Urinary bladder (tissue), 4 donors: ENCODE measurements at places on chromosomes 13 and 19. TPM values are rescaled to one million over a fixed set of nuclear protein-coding genes. Genes with fewer than 3 reads are reported as not detected.

Gene IL11
- total RNA-seq: 0.42 TPM

Gene MYO1F
- total RNA-seq: 7.5 TPM

DNA sequence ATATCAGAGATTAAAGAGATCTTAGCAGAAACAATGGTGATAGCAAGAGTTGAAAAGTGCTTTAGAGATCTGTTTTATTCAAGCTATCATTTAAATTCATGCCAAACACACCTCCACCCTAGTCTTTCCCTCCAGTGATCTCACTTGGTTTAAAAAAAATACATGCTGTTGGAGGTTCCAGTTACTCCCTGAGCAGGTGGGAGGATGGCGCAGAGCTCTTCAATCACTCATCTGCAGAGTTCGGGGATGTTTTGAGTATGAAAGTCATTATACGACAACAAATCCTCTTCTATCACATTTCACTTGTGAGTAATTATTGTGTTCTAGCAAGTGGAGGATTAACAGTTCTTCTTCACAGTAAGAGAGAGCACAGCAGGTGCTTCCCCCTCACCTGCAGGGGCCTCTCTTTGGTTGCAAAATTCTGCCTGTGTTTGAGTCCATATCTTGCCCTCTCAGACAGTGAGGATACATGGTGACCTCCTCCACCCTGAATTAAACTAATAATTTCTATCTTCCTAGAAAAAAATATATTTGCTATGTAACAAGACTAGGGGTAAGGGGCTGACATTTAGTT lies 376.7 kb downstream of the LIG4 start:
- DNase-seq: no peak

DNA sequence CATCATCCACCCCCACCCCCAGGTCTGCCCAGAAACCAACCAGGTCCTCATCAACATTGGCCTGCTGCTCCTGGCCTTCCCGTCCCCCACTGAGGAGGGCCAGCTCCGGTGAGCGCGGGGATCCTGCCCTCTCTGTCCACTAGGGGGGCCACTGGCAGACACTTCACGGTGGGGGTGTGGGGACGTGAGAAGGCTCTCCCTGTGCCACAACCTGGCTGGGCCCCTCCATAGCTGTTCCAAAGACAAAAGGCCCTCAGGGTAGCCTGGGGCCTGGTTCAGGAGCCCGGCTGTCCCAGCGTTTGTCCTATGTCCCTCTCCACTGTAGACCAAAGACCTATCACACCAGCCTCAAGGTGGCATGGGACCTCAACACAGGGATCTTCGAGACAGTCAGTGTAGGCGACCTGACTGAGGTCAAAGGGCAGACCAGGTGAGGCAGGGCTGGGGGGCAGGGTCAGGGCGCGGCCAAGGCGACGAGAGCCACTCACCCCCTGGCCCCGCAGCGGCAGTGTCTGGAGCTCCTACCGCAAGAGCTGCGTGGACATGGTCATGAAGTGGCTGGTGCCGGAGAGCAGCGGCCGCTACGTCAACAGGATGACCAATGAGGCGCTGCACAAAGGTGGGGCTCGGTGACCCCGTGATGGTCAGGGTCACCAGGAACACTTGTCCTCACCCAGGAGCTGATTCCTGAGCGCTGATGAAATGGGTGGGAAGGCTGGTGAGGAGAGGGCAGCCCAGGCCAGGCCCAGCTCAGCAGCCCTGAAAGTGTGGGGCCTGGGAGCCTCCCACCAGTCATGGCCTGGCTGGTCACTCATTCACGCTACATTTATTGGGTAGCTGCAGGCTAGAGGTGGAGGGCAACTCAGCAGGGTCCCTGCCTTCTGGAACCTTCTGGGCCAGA lies 7.9 kb downstream of the DCAF15 start:
- DNase-seq: no peak

- DNase-seq: no peak
These were observed 206.1 kb downstream of the DNAJC15 start for GRCh38 chr13:43229506-43229905.

- no peak for DNase-seq
These were observed 200.2 kb downstream of the COL4A1 start for GRCh38 chr13:110106726-110107125.

- no peak for DNase-seq
These were observed 68.4 kb upstream of the TM9SF2 start for GRCh38 chr13:99432609-99433542.

GRCh38 chr13:108573455-108573854 lies 56.0 kb upstream of the MYO16 start:
- no peak for DNase-seq

Gene PSG3
- total RNA-seq: not detected

GRCh38 chr13:49370371-49370770 lies 73.5 kb downstream of the CAB39L start:
- no peak for DNase-seq

DNA sequence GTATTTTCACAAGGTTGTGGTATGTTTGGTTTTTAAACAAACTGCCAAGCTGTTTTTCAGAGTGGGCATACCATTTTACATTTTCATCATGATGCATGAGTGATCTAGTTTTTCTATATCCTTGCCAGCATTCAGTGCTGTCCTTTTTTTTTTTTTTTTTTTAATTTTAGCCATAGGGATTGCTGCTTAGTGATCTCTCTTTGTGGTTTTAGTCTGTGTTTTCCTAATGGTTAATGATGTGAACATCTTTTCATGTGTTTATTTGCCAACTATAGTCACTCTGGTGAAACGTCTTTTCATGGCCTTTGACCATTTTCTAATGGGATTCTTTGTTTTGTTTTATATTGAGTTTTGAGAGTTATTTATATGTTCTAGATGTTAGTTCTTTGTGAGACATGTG lies 59.7 kb downstream of the SHISA2 start:
- DNase-seq: no peak

DNA sequence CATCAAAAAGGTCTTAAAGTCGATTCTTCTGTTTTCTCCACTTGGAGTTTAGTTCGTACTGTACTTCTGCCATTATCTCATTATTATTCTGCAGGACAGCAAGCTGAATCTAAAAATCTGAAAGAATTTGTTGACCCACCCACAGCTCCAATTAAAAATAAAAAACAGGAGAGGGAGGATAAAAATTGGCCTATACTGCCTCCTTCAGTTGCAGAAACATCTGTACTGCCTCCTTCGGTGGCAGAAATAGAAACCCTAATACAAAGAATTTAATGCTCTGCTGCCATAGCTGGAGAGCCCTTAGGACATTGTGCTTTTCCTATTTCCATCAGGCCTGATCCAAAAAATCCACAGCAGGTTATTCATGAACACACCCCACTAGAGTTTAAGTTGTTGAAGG lies 9.8 kb downstream of the ZNF350 start:
- no peak for DNase-seq

- DNase-seq: no peak
These were observed 9.2 kb upstream of the OVOL3 start for GRCh38 chr19:36101550-36102327.

DNA sequence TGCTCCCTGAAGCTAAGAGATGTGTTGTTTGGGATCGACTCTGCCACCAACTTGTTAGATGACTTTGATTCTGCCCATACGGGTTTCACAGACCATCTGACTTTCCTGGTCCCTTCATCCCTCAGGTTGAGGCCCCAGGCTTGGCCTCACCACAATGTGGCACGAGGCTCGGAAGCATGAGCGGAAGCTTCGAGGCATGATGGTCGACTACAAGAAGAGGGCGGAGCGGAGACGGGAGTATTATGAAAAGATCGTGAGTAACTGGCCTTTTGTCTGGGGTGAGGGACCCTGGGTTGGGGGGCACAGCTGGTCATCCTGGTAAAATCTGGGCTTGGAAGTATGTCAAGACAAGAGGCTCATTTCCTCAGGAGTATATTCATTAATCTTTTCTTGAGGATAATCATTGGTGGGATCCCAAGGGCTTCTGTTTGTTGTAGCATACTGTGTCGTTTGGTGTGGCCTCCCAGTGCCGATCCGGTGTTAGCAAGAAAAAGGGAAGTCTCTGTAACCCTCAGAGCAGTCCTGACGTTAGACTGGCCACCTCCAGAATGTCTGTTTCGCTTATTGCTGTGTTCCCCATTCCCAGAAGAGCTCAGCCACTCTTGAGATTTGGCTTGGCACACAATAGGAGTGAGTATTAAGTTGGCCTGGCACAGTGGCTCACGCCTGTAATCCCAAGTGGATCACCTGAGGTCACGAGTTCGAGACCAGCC lies 1.4 kb downstream of the CLASRP start:
- no peak for DNase-seq

- no peak for DNase-seq
These were observed 304.0 kb downstream of the SPRY2 start for GRCh38 chr13:80036845-80037504.

- DNase-seq: no peak
These were observed 9.6 kb downstream of the HIPK4 start for GRCh38 chr19:40380199-40381037.

Gene ZNF415
- 21.9 TPM for total RNA-seq

Gene OLFM2
- 18.2 TPM for total RNA-seq

Gene ZNF525
- 23.1 TPM for total RNA-seq

DNA sequence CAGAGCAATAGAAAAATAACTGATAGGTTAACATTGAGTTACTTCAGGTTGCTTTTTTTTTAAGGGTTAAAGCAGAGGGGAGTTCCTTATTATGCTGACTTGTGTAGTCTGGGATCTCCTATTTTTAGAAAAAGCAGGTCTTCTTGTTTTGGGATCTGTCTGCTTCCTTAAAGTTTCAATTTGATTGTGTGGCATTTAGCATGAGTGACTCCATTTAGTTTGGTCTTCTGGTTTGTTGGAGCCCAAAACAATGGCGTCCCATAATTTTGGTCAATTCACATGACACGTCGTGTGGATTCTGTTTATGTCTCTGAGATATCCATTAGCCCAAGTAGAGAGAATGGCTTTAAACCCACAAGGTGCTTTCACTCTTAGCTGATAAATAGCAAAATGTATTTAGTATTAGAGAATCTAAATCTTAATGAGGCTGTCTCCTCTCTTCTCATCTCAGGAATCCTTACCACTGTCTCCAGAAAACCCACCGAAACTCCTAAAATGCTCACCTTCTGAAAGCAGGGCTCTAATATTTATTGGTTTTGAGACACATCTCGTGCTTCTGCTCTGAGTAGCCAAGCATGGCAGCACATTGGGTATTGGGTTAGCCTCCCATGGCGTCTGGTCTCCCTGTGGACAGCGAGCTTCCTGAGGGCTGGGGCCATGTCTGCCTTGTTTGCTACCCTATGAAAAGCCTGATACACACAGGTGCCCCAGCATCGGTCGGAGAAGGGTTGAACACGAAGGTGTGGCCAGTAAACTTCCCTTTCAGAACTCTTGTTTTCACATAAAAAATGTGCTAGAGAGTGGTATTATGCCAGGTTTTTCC lies 67.2 kb upstream of the GPR183 start:
- DNase-seq: no peak

GRCh38 chr13:106052200-106052767 lies 483.2 kb downstream of the EFNB2 start:
- DNase-seq: no peak

DNA sequence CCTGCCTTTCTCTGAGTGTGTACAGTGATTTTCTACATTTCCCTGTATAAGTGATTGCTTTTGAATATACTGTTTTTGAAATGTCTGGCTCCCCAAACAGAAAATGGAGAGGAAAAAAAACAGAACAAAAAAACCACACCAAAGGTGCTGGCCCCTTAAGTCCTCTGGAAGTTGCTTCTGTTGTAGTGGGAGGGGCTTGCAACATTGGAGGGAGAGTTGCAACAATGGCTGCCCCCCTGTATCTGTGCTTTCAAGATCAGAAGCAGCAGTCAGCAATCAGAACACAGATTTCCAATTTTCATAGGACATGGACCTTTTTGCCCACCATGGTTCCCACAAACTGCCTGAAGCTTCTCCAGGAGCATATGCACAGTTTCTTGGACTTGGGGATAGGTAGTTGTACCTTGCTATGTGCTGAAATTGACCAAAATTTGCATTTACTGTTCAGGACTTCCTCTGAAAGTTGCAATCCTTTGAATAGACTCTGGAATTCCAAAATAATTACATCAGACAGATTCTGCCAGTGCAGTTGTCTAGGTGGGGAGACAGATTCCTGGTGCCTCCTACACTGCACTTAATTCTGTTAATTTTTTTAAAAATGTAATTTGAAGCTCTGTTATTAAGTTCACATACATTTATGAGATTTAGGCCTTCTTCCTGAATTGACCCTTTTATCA lies 13.8 kb downstream of the BIVM start:
- no peak for DNase-seq

Gene OR7D2
- not detected for total RNA-seq

DNA sequence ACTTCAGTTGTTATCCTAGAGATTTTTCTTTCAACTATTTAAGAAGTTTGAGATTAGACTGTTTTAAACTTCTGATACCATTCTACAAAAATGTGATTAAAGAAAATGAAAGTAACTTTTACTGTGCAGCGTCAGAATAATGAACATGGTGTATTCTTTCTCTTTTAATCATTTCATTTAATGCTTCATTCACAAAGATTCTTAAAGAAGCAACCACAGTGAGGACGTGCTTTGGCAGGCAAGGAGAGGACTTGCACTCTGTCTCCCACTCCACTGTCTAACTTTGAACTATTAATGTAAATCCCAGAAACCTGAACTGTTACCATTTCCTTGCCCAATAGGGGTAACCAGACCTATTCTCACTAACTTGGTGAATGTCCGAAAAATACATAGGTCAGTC lies 137.0 kb downstream of the KCNRG start:
- no peak for DNase-seq

Gene ZNF527
- total RNA-seq: 17.2 TPM
